ENCODE measurements at places on chromosomes 2 and 18. TPM values are rescaled to one million over a fixed set of nuclear protein-coding genes. Genes with fewer than 3 reads are reported as not detected.

GRCh38 chr2:71347517-71347916, 15.9 kb downstream of the ZNF638 start:
- DNase-seq: no peak

Gene DSC1
- not detected for total RNA-seq

Gene CCDC74A
- total RNA-seq: 2.0 TPM

Gene FLACC1
- 4.4 TPM for total RNA-seq

DNA sequence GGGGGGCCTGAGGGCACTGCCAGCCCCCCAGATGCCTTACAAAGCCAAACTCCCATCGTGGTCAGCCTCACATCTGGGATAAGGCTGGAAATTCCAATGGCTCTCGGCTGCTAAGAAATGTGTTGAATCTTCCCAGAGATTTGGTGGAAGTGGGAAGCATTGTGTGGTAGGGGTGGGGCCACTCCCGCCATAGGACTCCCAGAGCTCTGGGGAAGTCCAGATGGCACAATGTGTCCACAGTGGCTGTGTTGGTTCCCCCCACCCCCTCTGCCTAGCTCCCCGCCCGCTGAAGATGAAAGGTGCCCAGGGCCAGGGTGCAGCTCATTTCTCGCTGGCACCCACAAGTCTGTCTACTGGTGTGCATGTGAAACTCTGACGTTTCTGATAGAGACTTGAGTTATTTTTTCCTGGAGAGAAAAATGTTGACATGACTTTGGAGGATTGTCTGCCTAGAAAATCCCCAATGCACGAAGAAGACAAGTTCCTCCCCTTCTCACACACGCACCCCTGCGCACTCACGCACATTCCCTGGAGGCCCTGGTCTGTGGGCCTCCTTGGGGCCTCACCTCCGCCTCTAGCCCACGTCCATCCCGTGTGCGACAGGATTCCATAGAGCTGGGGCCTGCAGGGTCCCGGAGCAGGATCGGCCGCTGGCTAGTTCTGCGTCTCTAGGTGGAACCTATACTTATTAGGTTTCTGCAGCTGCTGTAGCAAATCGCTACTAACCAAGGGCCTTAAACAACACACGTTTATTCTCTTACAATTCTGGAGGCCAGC, 199.1 kb downstream of the ZFP36L2 start:
- no peak for DNase-seq

Gene CCBE1
- 1.8 TPM for total RNA-seq

- DNase-seq: no peak
Observed at GRCh38 chr2:20657522-20658235, 6.8 kb upstream of the HS1BP3 start.
